ENCODE measurements at places on chromosomes 13 and 19.

- DNase-seq, result no peak
These were observed 30.6 kb upstream of the TNFSF11 start for GRCh38 chr13:42543215-42543797.

GRCh38 chr13:99282264-99283231 is 24.4 kb upstream of the GPR18 start:
- DNase-seq, result no peak

- DNase-seq, result no peak
These were observed 515.0 kb upstream of the KLHL1 start for GRCh38 chr13:70623239-70623638.

- no peak for DNase-seq
These were observed 1362.1 kb upstream of the ATXN8OS start for GRCh38 chr13:68745502-68745901.
